ENCODE measurements at places on chromosomes 3 and 15.

- DNase-seq, result no peak
Measured at GRCh38 chr3:55147406-55147805, 219.5 kb upstream of the LRTM1 start.

DNA sequence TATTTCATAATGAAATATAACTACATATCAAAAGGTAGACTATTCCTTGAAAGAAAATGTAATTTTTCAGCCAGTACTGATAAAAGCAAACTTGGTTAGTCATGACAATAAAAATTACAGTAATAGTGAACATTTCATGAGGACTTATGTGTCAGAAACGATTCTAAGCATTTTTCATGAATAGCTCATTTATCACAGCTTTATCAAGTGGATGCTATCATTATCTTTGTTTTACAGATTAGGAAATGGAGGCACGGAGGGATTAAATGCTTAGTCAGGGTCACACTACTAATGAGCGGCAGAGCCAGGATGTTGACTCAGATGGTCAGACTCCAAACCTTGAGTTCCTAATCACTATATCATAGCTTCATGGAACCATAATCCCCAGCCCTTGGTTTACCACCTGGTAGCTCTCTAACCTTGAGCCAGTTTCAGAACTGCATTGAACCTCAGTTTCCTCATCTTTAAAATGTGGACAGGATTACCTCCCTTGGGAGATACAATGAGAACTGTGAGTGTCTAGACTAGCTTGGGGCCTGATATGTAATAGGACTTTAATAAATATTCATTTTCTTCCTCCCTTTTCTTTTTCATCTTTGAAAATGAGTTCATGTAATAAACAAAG is 85.4 kb downstream of the TNIK start:
- DNase-seq, result no peak

GRCh38 chr3:14543446-14543845 is 3.3 kb upstream of the GRIP2 start:
- DNase-seq, result no peak

DNA sequence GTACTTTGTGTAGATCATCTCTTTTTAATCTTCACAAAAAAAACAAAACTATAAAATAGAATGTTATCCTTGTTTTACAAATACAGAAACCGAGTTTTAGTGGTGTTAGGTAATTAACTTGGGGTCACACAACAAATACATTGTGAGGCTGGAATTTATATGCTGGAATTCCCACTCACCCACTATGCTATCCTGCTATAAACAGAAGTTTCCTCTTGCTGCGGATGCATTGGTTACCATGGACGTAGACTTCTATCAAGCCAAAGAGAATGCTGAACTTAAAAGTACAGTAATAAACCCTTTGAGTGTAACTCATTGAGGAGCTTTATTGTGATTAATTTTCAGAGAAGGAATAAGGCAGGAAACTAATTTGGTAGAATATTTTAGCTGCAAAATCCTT is 9.2 kb downstream of the SNAP23 start:
- DNase-seq, result no peak

DNA sequence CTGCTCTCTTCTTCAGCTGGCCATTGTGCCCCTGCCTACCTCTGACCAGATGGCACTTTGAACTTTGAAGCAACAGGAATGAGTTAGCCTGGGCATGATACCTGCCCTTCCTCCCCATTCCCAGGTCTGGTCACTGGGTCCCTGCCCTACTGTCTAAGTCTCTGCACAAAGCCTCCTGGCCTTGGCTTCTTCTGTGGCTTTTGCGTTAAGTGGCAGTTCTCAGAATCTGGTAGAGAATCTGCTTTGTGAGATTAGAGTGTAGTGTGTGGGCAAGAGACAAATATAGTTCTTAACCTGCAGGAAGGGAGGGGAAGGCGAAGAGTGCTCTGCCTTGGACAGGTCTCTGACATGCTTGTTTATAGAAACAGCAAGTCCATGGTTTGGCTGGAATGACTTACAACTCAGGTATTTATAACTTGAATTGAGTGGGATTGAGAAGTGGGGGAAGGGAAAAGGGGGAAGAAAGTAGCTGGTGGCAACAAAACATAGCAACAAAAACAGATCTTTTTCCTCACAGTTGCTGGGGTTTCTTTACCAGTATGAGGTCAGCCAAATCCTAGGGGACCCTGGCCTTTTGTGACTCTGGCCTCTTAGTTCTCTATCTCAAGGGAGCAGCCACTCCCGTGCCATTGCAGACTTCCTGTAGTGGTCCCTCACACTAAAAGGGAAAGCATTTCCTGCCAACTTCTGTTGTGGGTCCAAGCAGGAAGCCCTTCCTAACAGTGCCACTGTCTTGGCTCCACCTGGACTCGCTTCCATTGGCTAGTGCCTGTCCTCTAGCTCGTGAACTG is 16.7 kb downstream of the MAPKBP1 start:
- DNase-seq, result no peak

DNA sequence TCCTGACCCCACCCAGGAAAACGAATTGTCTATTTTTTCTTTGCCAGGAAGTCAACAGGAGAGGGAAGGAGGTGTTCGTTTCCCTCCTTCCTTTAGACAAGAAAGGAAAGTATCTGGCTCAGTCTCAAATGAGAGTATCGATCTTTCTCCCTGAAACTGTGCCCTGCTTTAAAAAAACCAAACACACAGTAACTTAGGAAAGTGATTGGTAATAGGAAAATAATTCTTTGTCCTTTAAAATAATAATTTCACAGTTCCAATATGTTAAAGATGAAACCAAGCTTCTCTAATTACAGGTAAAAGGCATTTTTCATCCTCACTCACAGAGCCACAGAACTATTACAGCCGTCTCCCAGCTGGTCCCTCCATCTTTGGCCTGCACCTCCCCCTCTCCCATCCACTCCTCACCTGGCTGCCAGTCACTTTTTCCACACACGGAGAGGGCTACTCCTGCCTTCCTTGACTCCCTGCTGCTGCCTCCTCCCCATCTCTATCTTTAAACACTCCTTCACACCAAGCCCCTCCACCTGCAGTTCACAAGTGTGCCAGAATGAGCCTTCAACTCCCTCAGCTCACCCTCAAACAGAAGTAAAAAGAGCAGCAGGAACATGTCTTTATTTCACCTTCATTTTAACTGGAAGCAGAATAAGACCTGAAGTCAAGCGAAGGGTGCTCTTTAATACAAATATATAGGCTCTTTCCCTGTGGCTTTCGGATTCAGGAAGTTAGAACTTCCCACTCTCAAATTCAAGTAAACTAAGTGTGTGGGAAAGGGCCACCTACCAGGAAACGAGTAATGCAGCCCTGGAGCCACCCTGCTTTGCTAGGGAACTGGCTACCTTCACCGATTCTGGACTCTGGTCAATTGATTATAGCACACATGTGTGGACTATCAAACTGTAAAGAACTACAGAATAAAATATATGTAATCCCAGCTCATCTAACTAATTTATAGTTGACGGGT is 116.4 kb downstream of the SENP2 start:
- DNase-seq, result no peak

DNA sequence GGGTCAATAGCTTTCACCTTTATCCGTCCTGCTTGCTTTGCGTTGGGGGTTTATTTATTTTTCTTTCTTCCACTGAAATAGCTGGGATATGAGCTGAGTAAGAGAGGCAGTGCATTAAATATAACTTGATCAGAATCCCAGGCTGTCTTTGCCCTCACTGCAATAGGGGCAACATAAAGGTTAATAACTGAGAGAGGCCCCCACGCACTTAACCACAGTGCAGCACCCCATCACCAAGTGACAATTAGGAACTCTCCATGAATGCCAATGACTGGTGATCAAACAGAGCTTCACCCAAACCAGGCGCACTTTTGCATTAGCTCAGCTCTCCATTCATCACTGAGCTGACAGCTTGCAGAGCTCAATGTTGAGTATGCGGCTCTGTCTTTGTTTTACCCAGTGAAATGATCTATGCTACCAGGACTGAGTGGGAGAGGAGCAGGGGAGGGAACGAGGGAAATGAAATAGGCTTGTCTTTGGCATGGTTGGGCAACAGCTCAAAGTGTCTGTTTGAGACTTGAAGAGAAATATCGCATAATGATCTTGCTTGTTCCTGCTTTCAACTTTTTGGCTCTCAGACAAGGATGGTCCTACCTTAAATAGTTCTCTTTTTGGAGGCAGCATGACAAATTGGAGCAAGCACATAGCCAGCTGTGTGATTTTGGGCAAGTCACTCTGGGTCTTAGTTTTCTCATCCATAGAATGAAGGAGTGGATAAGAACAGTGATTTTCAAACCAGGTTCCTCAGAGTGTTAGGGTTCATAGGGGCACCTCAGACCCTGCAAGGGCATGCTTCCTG is 14.5 kb upstream of the GLCE start:
- DNase-seq, result peak; percentile 77

DNA sequence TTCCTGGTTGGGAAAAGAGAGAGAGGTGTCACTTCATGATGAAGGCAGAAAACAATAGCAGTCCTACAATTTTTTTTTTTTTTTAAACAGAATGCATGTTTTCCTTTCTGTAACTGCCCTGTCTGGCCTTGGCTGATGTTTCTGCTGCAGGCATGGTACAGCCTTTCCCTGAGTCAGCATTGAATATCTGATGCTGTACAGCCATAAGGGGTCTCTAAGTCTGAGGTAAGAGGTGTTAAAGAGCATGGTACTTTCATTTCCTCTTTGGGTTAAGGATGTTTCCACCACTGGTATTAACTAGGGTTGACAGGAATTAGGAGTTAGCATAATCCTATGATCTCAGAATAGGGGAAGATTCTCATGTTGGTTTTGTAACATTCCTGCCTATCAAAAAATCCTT is 147.4 kb downstream of the CHST2 start:
- no peak for DNase-seq

DNA sequence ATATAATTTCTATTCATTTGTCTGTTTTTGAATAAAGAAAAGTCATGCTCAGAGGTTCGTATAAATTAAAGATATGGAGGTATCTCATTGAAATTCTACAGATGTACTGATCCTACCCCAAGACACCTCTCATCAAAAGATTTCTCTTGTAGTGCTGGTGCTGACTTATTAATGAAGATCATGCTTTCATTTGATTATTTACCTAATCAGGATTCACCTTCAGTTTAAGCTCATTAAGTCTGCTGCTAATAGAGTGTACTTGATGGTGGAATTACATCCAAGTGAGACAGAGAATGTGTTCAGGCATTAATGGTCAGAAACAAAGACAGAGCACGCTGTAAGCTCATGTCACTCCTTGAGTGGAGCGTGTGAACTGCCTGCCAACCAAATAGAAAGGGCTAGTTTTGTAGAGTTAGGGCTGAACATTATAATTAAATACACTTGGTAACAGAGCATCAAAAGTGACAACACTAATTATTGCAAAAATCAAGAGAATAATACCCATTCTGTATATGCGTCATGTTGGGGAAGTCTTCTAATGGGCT is 45.5 kb downstream of the KBTBD12 start:
- DNase-seq, result no peak

DNA sequence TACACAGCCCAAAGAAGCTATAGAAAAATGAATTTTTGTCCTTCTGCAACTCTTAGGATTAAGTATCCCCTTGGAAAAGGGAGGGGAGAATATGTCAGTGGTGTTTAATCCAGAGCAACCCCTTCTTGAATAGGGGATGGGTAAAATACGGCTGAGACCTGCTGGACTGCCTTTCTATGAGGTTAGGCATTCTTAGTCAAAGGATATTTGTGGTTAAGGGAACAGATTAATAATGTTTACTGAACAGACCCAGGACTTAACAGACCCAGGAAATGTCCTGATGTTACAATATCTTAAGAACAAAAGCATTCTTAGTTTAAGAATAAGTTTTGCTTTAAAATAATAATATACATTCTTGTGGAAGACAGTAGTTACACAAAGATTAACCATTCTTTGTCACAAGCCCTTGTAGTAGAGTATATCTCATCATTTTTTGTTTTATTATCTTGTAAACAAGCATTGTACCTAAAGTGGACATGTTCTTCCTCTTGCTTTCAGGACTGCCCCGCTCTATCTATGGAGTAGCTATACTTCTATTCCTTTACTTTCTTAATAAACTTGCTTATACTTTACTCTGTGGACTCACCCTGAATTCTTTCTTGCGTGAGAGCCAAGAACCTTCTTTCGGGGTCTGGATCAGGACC is 43.8 kb upstream of the B3GALNT1 start:
- no peak for DNase-seq

- no peak for DNase-seq
Measured at GRCh38 chr3:178041931-178042330, 494.3 kb upstream of the KCNMB2 start.

GRCh38 chr15:58369261-58369701 is 62.5 kb upstream of the LIPC start:
- no peak for DNase-seq

DNA sequence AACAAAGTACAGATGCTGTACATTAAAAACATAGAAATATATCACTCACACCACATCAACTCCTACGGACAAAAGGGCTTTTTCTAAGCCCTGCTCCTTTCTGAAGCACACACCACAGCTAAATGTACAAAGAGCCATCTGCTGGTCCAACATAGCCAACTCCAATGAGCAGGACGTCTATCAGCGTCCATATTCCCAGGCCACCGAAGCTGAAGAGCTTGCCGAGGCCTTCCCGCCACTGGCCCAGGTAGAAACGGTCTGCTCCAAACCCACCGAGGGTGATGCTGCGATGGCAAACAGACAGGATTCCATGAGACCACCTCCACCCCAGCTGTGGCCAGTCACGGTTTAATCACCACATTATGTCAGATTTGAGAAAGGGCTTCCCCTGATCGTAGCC is 9.8 kb downstream of the TM2D3 start:
- DNase-seq, result no peak

GRCh38 chr15:41512940-41513505 is 604 bp downstream of the LTK start:
- DNase-seq, result no peak

- DNase-seq, result no peak
Measured at GRCh38 chr3:191523148-191523547, 62.2 kb downstream of the PYDC2 start.

DNA sequence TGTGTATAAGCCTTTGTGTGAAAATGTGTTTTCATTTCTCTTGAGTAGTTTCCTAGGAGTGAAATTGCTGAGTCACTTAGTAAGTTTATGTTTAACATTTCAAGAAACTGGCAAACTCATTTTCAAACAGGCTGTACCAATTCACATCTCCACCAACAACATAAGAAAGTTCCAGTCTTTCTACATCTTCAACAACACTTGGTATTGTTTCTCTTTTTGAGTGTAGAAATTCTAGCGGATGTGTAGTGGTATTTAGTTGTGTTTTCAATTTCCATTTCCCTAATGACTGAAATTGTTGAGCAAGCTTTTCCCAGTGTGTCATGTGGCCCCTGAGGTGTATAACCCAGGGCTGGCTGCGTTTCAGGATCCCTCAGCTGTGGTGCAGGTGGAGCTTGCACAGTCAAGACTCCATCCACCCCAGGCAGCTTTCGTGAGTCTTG is 258.5 kb downstream of the PDCD6IP start:
- no peak for DNase-seq

DNA sequence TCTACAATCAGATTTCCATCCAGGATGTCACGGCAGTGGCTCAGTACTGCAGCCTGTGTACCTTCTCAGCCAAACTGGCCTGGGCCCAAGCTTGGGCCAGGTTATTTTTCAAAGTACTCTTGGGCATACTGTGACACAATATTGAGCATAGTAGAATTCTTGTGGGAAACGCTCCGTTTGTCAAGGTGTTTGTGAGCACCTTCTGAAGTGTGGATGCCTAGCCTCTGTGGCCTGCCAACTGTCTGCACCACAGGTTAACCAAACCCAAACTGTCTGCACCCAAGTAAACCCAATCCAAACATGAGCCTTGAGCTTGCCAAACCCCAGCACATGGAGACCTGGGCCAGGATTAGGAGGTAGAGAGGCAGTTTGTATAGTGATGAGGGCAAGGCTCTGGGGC is 25.4 kb downstream of the CTDSPL start:
- no peak for DNase-seq
